A172 (cell line): ENCODE measurements at places on chromosomes 2 and 18. TPM values are rescaled to one million over a fixed set of nuclear protein-coding genes. Genes with fewer than 3 reads are reported as not detected.

DNA sequence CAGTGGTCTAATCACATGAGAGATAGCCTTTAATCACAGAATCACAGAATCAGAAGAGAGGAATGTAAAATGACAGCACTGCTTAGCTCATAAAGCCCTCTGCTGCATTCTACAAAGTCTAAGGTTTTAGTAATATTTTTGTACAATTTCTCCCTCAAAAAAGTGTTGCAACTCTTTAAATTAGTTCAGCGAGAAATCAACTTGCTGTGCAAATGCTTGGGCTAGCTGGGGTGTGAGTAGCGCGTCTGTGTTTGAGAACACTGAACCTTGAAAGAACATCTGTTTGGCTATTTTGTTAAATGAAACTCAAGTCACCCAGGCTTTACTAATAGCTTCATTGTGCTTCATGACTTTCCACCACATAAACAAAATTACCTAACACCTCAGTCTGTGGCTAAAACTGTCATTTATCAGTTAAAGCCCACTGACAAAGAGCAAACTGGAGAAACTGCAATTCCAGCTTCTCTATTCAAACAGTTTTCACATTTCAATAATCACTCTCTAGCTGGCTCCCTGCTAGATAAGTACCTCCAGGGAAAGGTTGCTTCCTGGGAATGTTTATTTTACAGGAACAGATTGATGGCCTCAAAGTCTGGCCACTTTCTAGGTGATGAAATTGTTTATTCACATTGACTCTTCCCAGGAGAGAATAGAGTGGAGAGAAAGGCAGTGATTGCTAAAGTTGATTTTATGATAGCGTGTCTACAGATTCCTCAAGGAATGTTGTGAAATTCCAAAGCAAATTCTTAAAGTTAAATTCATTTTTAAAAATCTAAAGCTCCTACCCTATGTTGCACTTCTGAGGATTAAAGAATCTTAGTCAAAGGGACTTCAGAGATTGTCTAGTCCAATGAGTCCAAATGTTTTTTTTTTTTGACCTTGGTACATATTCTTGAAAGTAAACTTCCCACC, 36.0 kb upstream of the STAT1 start:
- DNase-seq: peak; percentile 19

DNA sequence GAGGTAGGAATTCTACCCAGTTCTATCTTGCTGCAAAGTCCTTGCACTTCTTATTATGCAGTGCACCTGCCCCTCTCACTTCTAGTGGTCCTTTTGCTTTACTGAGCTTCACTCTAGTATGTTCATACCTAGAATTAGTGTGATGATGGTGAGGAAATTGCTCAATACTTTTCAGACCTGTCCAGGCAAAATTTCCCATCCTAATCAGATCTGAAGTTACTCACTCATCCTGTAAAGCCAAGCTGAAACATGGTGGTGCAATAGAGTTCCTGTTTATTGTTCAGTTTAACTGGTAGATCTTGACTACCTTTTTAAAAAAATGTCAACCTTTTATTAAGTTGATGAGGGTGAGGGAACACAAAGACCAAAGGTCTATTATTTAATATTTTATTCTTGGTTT, 12.6 kb upstream of the FIGN start:
- DNase-seq: no peak

The RUFY4 gene
- total RNA-seq: not detected in 2 replicates

DNA sequence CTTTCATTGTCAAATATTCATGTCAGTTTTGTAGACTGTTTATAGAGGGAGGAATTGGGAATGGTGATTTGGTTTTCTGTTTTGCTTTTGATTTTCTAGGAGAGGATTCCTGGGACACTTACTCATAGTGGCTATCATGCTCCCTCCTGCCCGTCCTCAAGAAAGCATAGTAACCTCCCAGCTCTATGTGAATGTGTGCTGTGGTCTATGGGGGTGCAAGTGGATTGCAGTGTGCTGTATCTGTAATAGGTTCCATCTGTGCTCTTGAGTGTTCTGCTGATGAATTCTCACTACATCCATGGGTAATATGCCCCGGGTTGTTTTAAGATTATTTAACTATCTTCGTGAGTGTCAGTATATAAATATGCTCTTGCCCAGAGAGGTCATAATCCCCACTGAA, 811.3 kb downstream of the CNTNAP5 start:
- DNase-seq: no peak

GRCh38 chr2:109264595-109265328, 135.8 kb downstream of the SH3RF3 start:
- peak; percentile 27 for DNase-seq

The SP140 gene
- 0.65 and 1.6 TPM in 2 replicates for total RNA-seq

DNA sequence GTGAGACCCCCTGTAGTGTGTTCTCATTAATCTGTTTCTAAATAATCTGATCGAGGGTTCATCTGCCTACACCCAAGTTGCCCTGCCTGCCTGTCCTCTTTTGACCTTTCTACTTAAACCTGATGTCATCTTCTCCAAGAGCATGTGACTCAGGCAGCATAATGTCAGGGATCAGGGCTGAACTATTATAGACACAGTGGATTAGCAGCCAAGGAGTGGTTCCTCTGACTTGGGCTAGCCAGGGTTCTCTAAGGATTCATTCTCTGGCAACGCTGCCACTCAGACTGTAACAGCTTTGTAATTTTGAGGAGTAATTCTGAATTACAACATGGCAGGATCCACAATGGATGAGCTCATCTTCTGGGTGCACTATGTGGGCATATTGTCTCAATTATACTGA, 124.0 kb downstream of the MDH1 start:
- DNase-seq: no peak

The DYTN gene
- not detected in 2 replicates for total RNA-seq

DNA sequence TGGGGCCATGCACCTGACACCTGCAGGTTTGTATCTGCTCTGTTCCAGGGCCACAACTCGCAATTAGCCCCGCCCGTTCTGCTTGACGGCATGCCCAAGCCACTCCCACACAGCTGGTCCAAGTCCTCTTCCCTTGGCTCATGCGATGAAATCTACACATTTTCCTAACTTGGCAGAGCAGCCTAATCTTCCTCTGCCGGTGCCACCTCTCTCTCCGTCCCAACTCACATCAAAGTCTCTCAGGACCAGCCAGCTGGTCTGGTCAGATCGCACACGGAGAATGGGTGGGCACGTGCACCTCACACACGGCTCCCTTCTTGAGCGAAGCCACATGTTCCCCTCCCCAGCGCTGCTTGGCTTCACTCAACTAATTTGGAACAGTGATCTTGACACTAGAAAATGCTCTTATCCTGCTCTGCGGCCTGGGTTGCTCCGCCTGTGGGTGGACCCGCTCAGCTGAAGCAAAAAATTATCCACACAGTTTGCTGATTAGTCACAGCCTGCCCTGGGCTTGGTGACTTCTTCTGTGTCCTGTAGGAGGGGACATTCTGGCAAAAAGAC, 176.7 kb downstream of the NRP2 start:
- DNase-seq: no peak

GRCh38 chr2:134718023-134718816, 580 bp downstream of the TMEM163 start:
- no peak for DNase-seq

DNA sequence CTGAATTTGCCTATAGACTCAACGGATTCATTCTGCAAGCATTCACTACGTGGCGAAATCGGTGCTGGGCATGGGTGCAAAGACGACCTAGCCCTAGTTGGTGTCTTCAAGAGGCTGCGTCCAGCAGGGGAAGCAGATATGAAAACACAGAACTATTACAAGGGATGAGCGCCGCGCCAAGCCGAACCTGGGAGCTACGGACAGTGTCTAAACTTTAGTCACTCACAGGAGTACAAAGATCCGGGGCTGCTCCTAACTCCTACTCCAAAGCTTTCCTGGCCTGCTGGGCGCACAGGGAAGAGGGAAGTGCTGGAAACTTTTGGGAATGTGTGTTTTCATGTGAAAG, 732 bp upstream of the ANXA4 start:
- peak; percentile 71 for DNase-seq

DNA sequence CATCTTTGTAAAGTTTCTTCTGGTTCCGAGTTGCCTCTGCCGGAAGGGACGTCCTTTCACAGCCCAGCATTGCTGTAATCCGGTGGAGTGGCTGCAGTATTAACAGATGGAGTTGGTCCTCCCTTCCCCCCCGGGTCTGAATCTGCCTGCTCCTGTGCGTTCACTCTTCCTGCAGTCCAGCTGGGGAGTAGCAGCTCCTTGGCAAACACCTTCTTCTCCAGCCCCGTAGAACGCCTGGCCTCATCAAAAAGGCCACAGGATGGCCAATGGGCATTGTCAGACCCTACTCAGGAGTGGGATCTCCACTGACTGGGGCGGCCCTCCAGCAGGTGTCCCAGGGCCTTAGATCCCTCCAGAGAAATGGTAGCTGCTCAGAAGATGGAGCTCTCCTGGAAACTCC, 234.0 kb downstream of the FAM210A start:
- no peak for DNase-seq

DNA sequence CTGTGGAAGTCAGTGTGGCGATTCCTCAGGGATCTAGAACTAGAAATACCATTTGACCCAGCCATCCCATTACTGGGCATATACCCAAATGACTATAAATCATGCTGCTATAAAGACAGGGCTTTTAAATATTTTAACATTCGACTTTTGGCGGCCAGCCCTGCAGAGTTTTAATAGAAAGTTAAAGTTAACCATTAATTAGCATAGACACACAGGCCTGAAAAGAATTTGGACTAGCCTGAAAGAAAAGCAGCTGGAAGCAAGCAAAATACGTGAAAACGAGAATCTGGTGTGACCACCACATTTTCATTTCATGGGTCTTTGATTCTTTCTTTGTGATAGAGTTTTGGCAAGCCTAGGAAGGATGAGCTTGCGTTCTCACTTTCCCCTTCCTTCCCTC, 184.0 kb downstream of the SCG2 start:
- DNase-seq: peak; percentile 32

DNA sequence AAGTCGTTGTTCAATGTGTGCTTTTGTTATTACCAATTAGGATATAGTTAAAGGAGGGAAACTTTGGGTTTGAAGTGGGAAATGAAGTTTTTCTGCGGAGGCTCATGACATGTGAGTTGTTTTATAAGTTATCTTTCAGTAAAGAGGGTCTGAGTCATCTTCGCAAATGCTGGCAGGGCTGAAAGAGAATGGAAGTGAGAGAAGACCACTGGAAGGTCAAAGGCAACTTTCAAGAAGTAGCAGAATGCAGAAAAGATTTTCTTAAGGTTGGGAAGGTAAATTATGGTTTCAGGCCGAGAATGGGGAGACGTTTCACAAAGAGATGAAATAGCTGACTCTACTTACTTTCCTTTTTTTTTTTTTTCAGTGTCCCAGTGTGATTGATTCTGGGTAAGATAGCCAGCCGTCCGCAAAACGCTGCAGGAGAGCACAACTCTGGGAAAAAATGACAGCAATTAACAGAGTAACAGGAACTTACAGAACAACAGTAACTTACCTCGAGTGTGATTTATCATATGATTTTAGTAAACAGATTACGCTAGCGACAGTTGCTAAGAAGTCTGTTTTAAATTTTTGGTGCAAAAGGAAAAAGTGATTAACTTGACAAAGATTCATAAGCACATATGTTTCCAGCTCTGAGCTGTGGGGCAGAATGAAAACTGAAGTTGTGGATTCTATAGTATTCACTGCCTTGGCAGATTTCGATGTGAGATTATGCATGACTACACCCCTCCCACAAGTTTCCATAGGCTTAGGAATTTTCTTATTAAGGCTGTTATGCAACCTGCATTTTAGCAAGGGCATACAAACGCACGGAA, 46.8 kb upstream of the ACTR3 start:
- peak; percentile 32 for DNase-seq

The VWA3B gene
- not detected in 2 replicates for total RNA-seq
